ENCODE measurements at places on chromosomes 5 and 9. TPM values are rescaled to one million over a fixed set of nuclear protein-coding genes. Genes with fewer than 3 reads are reported as not detected.

Gene PCDHA12
- polyA plus RNA-seq: 3.4 TPM

Gene TLX3
- polyA plus RNA-seq: 11.1 TPM

Gene SOX30
- polyA plus RNA-seq: 0.43 TPM

Gene PNPLA7
- polyA plus RNA-seq: 6.5 TPM

Gene ENTPD2
- polyA plus RNA-seq: 49.1 TPM

Gene CDC23
- 37.9 TPM for polyA plus RNA-seq

Gene SLC23A1
- 0.99 TPM for polyA plus RNA-seq

Gene MCC
- polyA plus RNA-seq: 22.9 TPM

Gene CER1
- polyA plus RNA-seq: 0.49 TPM

Gene GRM6
- 1.1 TPM for polyA plus RNA-seq

Gene TRAF1
- 6.8 TPM for polyA plus RNA-seq

Gene KIF4B
- 0.11 TPM for polyA plus RNA-seq

Gene RLN2
- polyA plus RNA-seq: 0.59 TPM

Gene NRARP
- polyA plus RNA-seq: 15.8 TPM

Gene ZCCHC7
- 17.3 TPM for polyA plus RNA-seq

Gene CATSPER3
- polyA plus RNA-seq: 0.75 TPM

Gene LCN9
- polyA plus RNA-seq: not detected

Gene HBEGF
- 21.2 TPM for polyA plus RNA-seq

Gene RNF183
- polyA plus RNA-seq: not detected

Gene CLIC3
- 0.35 TPM for polyA plus RNA-seq

Gene MAPK9
- 97.6 TPM for polyA plus RNA-seq

Gene FOXD4L6
- not detected for polyA plus RNA-seq

Gene DBH
- polyA plus RNA-seq: 1.3 TPM

Gene PHYHD1
- 27.4 TPM for polyA plus RNA-seq

Gene CD74
- 59.3 TPM for polyA plus RNA-seq

Gene ADAMTSL1
- 25.3 TPM for polyA plus RNA-seq

Gene IFNA21
- polyA plus RNA-seq: not detected

Gene PDLIM4
- 35.1 TPM for polyA plus RNA-seq

Gene ARL10
- 31.3 TPM for polyA plus RNA-seq

Gene EIF4E1B
- 1.9 TPM for polyA plus RNA-seq

Gene PCDHB12
- 4.9 TPM for polyA plus RNA-seq

Gene ZBED3
- 14.6 TPM for polyA plus RNA-seq

Gene PALM2AKAP2
- polyA plus RNA-seq: 7.4 TPM

Gene NEUROG1
- not detected for polyA plus RNA-seq

Gene OLFML2A
- polyA plus RNA-seq: 5.3 TPM

Gene TLR4
- polyA plus RNA-seq: 7.1 TPM

Gene PSD2
- polyA plus RNA-seq: 38.9 TPM

Gene ANKRD34B
- 2.8 TPM for polyA plus RNA-seq

Gene CCL21
- 0.18 TPM for polyA plus RNA-seq

Gene KCNV2
- 0.36 TPM for polyA plus RNA-seq

Gene WHRN
- polyA plus RNA-seq: 26.8 TPM

Gene SLC12A2
- 32.0 TPM for polyA plus RNA-seq

Gene TNC
- polyA plus RNA-seq: 213 TPM

Gene HAPLN1
- 7.4 TPM for polyA plus RNA-seq

Gene PIP5KL1
- 19.1 TPM for polyA plus RNA-seq

Gene LCN6
- not detected for polyA plus RNA-seq

Data from spinal cord (tissue), 10 donors.